Stimulated activated CD4-positive, alpha-beta T cell treated with anti-CD3 and anti-CD28 coated beads, Interleukin-1b, Interleukin-23, amount 100 ng/mL, for 1 hour (primary cell): ENCODE measurements at places on chromosomes 1 and 21.

DNA sequence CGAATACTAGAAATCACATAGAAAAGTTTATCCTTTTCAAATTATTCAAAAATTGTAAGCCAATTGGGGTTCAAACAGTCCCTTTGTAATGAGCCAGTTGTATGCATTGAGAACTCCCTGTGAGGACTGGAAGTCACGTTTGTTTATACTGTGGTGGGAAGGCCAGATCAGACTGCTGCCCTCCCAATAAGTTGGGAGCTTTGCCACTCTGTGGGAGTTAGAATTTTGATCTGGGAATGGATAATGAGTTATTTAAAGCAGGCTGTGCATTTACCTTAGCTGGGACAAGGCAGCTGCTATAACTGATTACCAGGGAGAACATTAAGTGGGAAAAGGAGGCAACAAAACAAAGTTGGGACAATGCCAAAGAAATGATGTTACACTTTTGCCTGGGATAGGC, 178.8 kb downstream of the SDCCAG8 start:
- no peak for DNase-seq

GRCh38 chr1:48230236-48230635, 7.7 kb downstream of the SLC5A9 start:
- no peak for DNase-seq

GRCh38 chr1:108041360-108042142, 76.6 kb upstream of the VAV3 start:
- no peak for DNase-seq

DNA sequence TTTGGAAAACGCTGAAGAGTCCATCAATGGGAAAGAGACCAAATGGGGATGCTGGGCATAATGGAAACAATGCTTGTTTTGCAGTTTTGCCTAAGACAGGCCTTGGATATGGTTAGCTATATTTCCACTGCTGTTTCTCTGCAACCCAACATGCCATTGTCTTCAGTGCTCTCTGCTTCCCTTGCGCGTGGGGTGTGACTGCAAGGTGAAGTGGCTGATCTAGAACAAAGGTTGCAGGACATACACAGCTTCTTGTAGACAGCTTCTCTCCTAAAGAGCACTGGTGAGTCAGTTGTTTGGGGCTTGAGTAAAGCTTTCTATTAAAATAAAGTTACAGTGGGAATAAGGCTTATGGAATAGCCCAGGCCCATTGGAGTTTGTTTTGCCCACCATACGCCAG, 33.0 kb downstream of the RUNX1 start:
- DNase-seq: no peak

DNA sequence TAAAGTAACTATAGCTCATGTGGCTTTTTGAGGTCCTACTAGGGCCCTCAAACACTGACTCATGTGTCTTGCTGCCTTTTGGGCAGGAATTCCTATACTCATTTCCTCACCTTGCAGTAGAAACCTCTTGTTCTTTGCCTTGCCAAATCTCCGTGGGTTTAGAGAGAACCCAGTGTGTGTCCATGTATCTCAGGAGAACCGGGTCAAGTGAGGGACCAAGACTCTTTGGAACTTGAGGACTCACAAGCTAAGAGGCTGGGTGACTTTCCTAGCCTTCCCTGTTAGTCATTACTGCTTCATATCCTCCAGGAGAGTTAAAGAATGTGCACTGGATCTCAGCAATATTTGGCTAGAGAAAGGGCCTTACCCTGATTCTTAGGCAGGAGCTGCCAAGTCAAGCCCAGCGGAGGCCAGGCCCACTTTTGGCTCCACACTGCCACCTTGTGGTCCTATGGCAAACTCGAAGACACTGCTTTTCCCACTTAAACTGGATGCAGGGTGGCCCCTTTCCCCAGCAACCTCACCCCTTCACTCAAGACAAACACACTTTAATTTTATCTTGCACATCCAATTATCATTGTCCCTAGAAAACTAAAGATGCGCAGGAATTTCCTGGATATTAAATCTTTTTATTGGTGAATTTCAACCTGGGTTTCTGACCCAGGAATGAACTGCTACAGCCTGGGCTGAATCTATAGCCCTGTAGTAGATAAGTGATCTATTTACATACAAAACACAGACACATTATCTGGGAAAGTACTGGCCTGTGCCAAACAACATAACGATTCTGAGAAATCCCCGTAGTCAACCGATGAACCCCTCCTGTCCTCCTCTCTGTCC, 10.6 kb downstream of the AVPR1B start:
- peak; percentile 59 for DNase-seq

DNA sequence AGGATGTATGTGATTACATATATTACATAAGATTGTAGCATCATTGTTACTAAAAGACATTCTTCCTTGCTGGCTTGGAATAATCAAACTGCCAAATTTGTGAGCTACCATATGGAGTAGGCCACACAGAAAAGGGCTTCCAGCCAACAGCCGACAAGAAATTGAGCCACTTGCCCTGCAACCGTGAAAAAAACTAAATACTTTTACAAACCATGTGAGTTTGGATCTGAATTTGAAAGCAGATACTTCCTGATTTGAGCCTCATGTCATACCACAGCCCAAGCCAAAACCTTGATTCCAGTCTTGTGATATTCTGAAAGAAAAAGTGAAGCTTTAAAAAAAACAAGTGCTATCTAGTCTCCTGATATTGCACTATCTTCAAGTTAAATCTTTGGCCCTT, 55.6 kb upstream of the PRMT6 start:
- DNase-seq: no peak

- DNase-seq: no peak
These were observed 57.0 kb downstream of the HLCS start for GRCh38 chr21:36909423-36909822.

- DNase-seq: no peak
These were observed 366.3 kb downstream of the HHAT start for GRCh38 chr1:210695026-210695425.

GRCh38 chr1:101408212-101409042, 171.6 kb downstream of the S1PR1 start:
- DNase-seq: no peak

- no peak for DNase-seq
These were observed 18.3 kb downstream of the ST6GALNAC3 start for GRCh38 chr1:76092812-76093211.

DNA sequence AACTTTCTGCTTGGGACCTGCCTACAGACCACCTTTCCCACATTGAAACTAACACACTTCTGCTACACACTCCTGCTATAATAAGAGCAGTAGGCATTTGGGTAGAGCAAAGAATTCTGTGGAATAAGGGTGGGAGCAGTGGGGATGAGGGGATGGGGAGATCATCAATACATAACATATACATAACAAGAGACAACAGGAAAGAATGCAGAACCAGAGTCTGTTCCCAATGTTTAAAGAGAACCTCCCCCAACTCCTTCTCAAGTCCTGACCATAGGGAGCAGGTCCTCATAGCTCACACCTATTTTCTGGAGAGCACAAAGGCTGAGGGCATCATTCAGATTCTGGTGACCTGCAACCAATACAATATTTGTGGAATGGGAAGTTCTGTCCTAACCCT, 121.6 kb upstream of the BARHL2 start:
- no peak for DNase-seq

DNA sequence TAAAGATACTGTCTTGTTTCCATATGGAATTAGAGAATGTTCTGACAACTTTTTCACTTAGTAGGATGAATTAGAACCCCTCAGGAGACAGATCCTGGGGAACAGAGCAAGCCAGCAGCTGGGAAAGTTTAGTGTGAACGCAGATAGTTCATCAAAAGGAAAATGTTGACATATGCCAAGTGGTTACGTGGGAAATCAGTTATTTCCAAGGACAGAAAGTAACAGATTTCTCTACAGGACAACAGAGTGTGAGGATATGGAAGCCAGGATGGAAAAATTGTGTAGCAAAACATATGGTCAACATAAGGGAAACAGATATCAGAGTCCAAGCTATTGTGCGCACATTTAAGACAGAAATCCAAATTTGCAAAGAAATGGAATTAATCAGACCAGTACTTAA, 419.5 kb downstream of the LRRIQ3 start:
- DNase-seq: no peak

GRCh38 chr1:30750731-30751291, 6.8 kb downstream of the LAPTM5 start:
- no peak for DNase-seq

GRCh38 chr1:96075704-96076455, 645.7 kb upstream of the PTBP2 start:
- DNase-seq: no peak

DNA sequence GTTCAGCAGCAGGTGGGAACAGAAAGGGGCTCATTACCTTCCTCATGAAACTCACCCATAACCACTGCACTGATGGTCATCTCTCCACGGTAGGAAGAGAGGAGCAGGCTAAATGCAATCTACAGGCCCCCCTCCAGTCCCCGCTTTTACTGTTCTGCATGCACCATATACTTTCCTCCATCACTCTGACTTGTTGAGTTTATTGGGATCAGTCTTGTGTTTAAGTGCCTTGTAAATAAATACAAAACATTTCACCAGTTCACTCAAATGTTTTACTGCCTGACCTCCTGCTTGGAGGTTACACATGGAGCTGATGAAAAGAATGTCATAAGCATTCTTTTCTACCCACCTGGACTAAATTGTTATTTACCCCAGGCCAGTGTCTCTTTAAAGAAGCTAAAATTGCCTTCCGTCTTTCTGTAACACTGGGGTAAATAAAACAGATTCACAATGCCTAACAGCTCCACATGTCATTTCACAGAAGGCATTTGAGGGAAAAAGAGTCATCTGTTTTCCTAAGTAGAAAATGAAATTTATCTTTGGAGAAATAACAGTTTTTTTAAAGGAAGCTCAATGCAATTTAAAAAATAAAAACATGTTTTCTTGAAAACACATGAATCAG, 30.7 kb downstream of the PTPN14 start:
- no peak for DNase-seq

GRCh38 chr1:223129229-223129901, 13.7 kb downstream of the TLR5 start:
- peak; percentile 26 for DNase-seq

DNA sequence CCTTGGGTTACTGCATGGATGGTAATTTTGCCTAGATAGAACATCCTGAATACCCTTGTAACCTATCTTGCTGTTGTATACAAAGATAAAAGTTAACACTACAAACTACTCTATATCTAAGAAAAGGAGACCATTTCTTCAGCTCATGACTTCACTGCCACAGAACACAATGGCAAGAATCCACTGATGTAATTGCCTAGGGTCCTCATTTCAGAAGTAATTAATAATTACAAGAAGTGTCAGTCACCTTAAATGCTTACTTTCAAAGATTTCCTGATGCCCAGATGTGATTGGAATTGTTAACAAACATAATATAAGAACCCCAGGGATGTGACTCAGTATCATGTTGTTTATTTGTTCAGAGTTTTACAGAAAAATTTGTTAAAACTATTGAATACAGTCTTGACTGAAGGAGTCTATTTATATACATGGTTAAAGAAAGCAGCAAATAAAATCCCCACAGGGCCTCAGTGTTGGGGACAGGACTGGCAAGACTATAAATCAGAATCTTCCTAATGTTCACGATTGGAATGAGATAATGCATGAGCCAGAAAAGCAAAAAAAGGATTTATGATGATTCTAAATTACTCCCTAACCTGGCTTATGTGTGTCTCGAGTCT, 83.9 kb downstream of the CRB1 start:
- DNase-seq: no peak

GRCh38 chr1:182616130-182617013, 12.2 kb upstream of the RGS16 start:
- peak; percentile 46 for DNase-seq
